ENCODE measurements at places on chromosomes 6 and 20.

GRCh38 chr6:131628726-131629125 is 684 bp upstream of the MED23 start:
- no peak for DNase-seq

- DNase-seq = no peak
These were observed 702.1 kb downstream of the FRK start for GRCh38 chr6:115358616-115359015.

GRCh38 chr20:15789079-15789478 is 784.2 kb downstream of the KIF16B start:
- no peak for DNase-seq

DNA sequence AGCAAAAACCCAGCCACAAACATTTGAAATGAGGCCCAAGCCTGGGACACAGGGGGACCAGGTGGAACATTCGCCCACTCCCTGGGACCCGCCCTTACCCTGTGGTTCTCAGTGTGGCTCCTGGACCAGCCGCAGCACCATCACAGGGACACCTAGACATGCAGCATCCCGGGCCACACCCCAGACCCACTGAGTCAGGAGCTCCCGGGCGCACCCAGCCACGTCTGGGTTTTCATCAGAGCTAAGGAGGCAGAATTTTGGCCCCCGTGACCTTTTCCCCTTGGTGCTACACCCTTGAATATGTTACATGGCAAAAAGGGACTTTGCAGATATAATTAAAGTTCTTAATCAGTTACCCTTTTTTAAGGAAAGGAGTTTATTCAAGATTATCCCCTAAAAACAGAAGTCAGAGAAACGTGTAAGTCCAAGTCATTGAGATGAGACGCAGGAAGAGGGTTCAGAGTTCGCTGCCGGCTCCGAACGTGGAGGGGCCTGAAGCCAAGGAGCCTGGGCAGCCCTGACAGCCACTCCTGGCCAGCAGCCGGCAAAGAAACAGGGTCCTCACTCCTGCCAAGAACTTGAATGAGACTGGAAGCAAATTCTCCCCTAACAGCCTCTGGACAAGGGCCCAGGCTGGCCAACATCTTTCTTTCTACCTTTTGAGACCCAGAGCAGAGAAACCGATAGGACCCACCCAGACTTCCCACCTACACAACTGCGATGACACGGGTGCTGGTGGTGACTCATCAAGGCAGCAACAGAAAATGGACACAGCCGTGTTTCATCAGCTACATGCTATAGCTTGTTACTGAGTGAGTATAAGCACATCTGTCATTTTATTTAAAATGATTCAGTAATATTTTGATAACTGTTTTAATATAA is 25.3 kb downstream of the BFSP1 start:
- no peak for DNase-seq

DNA sequence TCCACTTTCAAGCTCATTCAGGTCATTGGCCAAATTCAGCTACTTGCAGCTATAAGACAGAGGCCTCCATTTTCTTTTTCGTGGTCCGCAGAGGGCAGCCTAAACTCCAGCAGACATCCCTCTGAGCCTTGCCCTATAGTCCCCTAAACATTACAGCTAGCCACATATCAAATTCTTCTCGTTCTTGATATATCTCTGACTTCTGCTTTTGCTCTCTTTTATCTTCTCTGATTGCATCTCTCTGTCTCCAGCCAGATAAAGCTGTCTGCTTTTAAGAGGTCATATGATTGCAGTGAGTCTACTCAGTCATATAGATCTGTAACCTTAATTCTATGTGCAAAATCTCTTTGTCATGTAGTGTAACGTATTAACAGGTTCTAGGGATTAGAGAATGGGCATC is 358.4 kb upstream of the RGS17 start:
- DNase-seq = no peak
